Mesothelial cell of epicardium (in vitro differentiated cells): ENCODE measurements at places on chromosomes 2 and 18. TPM values are rescaled to one million over a fixed set of nuclear protein-coding genes. Genes with fewer than 3 reads are reported as not detected.

DNA sequence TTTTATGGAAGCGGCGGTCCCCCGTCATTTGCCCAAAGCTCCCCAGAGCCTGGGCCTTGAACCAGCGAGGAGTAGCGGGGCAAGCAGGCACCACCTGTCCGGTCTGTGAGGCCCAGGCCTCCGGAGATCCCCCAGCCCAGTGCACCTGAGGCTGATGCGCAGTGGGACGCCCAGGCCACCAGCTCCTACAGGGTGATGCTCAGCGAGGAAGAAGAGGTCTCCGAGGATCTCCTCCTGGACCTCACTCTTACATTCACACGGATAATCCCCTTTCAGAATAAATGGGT, 220.2 kb downstream of the NDUFA10 start:
- peaks cover 35% of the 10 kb centered on the region for H3K27me3 ChIP-seq
- no peak overlapping the region for H3K27ac ChIP-seq
- no peak overlapping the region for H3K4me3 ChIP-seq
- no peaks in the 10 kb centered on the region for H3K4me1 ChIP-seq
- DNase-seq: no peak

ZNF385B gene
- total RNA-seq: 0.11 to 0.20 TPM in 2 of 3 replicates, not detected in the other

- H3K27me3 ChIP-seq: no peaks in the 10 kb centered on the region
- H3K4me3 ChIP-seq: peak overlapping the region; percentile 99
- peak overlapping the region; percentile 94 for H3K27ac ChIP-seq
- no peaks in the 10 kb centered on the region for H3K36me3 ChIP-seq
These were observed 587 bp downstream of the SUMO1 start for GRCh38 chr2:202237787-202238233.

GRCh38 chr18:54150226-54150625, 74.2 kb downstream of the MBD2 start:
- peak overlapping the region; percentile 45 for H3K27ac ChIP-seq
- H3K4me3 ChIP-seq: no peak overlapping the region
- no peaks in the 10 kb centered on the region for H3K27me3 ChIP-seq
- no peak for DNase-seq
- peaks cover 32% of the 10 kb centered on the region for H3K36me3 ChIP-seq

GRCh38 chr18:5424903-5425664, 118.7 kb downstream of the EPB41L3 start:
- no peaks in the 10 kb centered on the region for H3K27me3 ChIP-seq
- no peaks in the 10 kb centered on the region for H3K4me1 ChIP-seq
- H3K27ac ChIP-seq: no peak overlapping the region
- no peak overlapping the region for H3K4me3 ChIP-seq

GRCh38 chr2:128446874-128447537, 128.3 kb upstream of the HS6ST1 start:
- peak overlapping the region; percentile 37 for H3K27ac ChIP-seq
- no peaks in the 10 kb centered on the region for H3K27me3 ChIP-seq
- no peak overlapping the region for H3K4me3 ChIP-seq
- H3K4me1 ChIP-seq: peaks cover 35% of the 10 kb centered on the region
- no peaks in the 10 kb centered on the region for H3K36me3 ChIP-seq

MOGAT1 gene
- not detected in 3 replicates for total RNA-seq

GRCh38 chr2:129906139-129906860, 73.2 kb upstream of the RAB6C start:
- H3K4me3 ChIP-seq: no peak overlapping the region
- H3K36me3 ChIP-seq: no peaks in the 10 kb centered on the region
- H3K27me3 ChIP-seq: no peaks in the 10 kb centered on the region

LIMS3 gene
- 2.0 to 3.1 TPM (median 2.1 TPM) in 3 replicates for total RNA-seq

GRCh38 chr18:79064228-79064627, 5.0 kb upstream of the ATP9B start:
- H3K27me3 ChIP-seq: peaks cover 11% of the 10 kb centered on the region
- H3K4me1 ChIP-seq: no peaks in the 10 kb centered on the region
- H3K27ac ChIP-seq: no peak overlapping the region
- H3K36me3 ChIP-seq: no peaks in the 10 kb centered on the region
- no peak for DNase-seq

STK11IP gene
- 39.8 to 47.7 TPM (median 41.0 TPM) in 3 replicates for total RNA-seq

- H3K27me3 ChIP-seq: peaks cover 19% of the 10 kb centered on the region
- peak; percentile 21 for DNase-seq
- H3K4me1 ChIP-seq: peaks cover 3% of the 10 kb centered on the region
- no peak overlapping the region for H3K27ac ChIP-seq
- H3K36me3 ChIP-seq: no peaks in the 10 kb centered on the region
These were observed 5.6 kb downstream of the SLC66A3 start for GRCh38 chr2:11160731-11161455.

DNA sequence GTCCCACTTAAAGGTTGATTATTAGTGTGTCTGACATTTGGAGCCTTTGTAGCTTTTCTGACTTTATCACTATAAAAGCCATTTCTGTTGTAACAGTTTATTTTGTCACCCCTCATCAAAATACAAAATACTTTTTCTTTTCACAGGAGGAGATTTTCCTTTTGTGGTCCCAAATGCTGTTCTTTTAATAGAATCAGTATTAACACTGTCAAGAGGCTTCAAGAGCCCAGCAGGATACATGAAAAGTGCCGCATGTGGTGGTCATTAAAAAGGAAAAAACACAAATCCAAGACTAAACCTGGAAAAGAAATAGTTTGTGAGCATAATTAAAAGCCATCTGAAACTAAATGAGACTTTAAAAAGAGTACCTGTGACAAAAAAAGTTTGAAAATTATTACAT, 515.7 kb downstream of the DCDC2C start:
- no peak for DNase-seq
- no peaks in the 10 kb centered on the region for H3K4me1 ChIP-seq
- no peaks in the 10 kb centered on the region for H3K36me3 ChIP-seq

DNA sequence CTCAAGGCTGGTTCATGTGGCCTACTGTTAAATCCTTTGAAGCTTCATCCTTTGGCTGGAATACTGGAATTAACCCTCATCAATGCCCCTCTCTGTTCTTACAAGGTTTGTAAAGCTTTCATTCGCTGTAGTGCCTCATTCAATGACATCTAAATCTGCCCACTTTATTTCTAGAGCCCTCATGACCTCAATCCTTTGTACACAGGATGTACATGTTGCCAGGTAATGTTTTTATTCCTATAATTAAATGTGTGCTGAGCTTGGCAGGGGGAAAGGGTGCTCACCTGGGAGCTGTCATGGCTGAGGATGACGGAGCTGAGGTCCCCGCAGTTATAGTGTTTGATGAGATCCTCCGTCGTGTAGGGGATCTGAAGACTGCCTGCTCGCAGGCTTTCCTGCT, 39.3 kb downstream of the TRABD2A start:
- no peaks in the 10 kb centered on the region for H3K36me3 ChIP-seq
- DNase-seq: no peak
- no peak overlapping the region for H3K27ac ChIP-seq
- H3K4me3 ChIP-seq: no peak overlapping the region

- peaks cover 49% of the 10 kb centered on the region for H3K27me3 ChIP-seq
- H3K27ac ChIP-seq: peak overlapping the region; percentile 91
- peaks cover 27% of the 10 kb centered on the region for H3K4me1 ChIP-seq
- H3K4me3 ChIP-seq: peak overlapping the region; percentile 86
- no peak for DNase-seq
These were observed 891 bp upstream of the NR4A2 start for GRCh38 chr2:156333274-156333950.

GRCh38 chr2:19772981-19773380, 128.8 kb downstream of the TTC32 start:
- H3K27me3 ChIP-seq: no peaks in the 10 kb centered on the region
- DNase-seq: no peak
- no peak overlapping the region for H3K4me3 ChIP-seq
- H3K4me1 ChIP-seq: peaks cover 10% of the 10 kb centered on the region

DNA sequence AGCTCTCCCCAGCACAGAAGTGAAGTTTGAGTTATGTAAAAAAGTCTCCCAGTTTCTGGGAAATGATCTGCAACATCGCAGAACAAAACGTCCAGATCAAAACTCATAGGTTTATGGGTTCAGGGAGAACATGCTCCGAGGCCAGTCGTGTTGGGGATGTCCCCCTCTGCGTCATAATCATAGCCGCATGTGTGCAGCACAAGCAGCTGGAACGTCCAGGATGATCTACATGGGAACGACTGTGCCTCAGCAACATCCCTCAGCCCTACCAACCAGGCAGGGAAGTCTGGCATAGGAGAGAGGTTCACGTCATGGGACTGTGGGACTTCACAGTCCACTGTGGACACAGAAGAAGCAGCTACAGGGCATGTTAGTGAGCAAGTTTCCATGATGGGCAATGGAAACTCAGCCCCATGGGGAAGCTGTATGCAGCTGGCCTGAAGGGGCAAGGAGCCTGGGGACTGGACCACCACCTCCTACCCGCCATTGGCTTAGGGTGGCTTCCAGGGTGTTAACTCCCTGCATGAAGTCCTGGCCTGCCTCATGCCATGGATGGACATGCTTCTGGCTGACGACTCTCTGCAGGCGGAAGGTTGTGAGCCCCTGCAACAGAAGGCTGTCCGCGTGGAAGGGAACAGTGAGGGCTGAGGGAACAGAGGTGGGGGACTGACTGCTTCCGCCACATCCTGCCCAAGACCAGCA, 96.9 kb downstream of the COPS8 start:
- H3K27me3 ChIP-seq: no peaks in the 10 kb centered on the region
- DNase-seq: no peak
- peaks cover 27% of the 10 kb centered on the region for H3K4me1 ChIP-seq
- H3K4me3 ChIP-seq: no peak overlapping the region

DNA sequence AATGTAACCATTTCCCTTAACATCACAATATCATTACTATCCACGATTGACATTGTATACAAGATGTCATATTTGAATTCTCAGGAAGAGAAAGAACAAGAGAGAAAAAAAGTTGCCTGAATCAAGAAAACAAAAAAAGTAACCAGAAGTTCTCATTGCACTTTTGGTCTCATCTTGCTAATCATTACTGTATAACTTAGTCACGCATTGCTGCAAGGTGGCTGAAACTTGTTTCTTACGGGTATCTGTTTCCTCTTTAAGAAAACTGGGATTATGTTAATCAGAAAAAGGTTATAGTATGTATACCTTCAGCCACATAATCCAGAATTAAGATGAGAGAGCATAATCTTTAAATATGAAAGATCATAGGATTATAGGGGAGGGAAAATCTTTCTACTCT, 639.7 kb upstream of the SYT4 start:
- no peak for DNase-seq
- no peaks in the 10 kb centered on the region for H3K36me3 ChIP-seq
- peaks cover 5% of the 10 kb centered on the region for H3K27me3 ChIP-seq
- no peak overlapping the region for H3K4me3 ChIP-seq
- H3K27ac ChIP-seq: no peak overlapping the region

DNA sequence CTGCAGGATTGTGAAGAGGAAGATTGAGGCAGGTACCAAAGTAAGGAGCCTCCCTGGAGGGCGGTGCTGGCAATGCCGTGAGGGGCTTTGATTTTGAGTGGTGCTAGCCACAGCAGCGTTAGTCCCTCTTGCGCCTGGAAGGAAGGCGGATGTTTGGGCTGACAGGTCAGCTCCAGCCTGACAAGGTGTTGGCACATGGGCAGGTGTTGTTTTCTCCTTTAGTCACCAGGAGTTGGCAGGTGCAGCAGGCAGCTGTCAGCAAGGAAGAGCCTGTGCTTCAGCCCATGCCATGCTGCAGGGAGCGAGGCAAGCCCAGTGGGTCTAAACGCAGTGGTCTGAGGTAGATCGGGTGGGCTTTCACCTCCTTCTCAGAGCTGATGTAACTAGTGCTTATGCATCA, 8.5 kb downstream of the SEC11C start:
- peaks cover 4% of the 10 kb centered on the region for H3K36me3 ChIP-seq
- H3K4me3 ChIP-seq: no peak overlapping the region
- H3K27me3 ChIP-seq: no peaks in the 10 kb centered on the region
- no peak overlapping the region for H3K27ac ChIP-seq
- no peaks in the 10 kb centered on the region for H3K4me1 ChIP-seq
- no peak for DNase-seq

ZC3H6 gene
- 12.1 to 16.2 TPM (median 15.8 TPM) in 3 replicates for total RNA-seq

DNA sequence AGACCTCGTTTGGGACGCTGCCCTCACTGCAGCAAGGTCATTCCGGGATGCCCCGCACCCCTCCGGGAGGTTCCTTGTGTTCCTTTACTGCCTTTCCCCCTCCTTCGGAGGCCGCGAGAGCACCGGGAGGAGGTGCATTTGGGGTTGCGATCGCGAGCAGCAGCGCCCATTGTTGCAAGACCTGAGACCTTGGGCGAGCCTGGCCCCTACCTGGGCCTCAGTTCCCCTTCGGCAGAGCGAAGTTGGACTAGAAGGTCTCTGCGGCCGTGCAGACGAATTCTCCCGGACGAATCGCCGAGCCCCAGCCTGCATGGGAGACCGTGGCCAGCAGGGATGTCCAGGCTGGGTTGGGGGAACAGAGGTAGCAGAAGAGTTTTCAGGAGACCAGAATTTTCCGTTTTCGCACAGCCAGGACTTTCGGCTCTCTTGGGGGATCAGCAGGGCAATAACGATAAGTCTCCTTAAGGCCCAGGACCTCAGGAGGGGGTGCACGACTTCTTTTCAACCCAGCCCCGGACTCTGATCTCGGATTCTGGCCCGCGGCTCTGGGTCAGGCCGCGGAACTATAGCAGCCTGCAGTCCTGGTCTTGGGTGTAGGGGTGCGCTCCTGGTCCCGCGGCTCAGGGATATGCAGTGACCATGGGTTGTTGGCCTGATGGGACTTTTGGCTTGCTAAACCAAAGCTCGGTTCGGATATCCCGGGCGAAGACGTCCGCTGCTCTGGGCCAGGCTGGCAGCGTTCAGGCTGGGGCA, 2.8 kb downstream of the GDF7 start:
- H3K27ac ChIP-seq: no peak overlapping the region
- H3K36me3 ChIP-seq: no peaks in the 10 kb centered on the region
- peaks cover 20% of the 10 kb centered on the region for H3K4me1 ChIP-seq
- no peak for DNase-seq

DNA sequence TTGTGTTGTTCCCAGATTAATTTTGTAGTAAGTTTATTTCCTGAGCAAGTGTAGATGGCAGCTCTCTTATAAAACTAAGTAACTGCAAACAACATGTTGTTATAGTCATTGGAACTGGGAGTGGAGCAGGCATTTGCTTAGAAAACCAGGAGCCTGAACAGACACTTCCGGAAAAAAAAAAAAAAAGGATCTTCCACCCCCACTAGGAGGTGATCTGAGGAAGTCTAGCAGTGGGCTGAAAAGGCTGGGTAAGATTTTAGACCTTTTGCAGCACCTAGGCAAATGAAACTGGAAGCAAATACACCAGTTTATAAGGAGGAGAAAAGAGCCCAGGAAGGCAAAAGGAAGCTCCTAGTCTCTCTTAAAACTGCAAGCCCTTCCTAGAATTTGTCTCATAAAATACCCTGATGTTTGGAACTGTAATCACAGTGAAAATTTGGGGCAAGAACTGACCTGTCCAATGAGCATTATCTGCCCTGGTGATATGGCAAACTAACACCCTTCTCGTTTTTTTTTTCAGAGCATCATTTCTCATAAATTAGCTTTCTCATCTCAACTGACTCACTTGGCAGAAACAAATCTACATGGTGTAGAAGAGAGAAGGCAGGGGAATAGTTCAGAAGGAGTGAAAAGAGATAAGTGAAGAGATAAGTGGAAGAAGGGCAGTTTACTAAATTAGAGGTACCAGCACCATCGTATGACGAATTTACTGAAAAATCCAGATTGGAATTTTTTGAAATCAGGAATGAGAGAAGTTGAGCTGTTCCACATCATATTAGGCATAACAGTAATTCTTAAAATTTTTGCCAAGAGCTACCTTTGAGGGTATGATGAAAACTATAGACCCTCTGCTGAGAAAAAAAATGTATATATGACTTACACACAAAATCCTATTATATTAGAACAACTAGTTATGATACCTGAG, 4.2 kb upstream of the CCNYL1 start:
- H3K27me3 ChIP-seq: no peaks in the 10 kb centered on the region
- no peaks in the 10 kb centered on the region for H3K36me3 ChIP-seq
- H3K4me1 ChIP-seq: peaks cover 22% of the 10 kb centered on the region
- H3K27ac ChIP-seq: peak overlapping the region; percentile 34
- no peak for DNase-seq
- H3K4me3 ChIP-seq: no peak overlapping the region

MSTN gene
- 0.20 to 0.29 TPM (median 0.22 TPM) in 3 replicates for total RNA-seq

GRCh38 chr18:6561420-6561861, 146.7 kb upstream of the L3MBTL4 start:
- no peak overlapping the region for H3K4me3 ChIP-seq
- H3K27me3 ChIP-seq: no peaks in the 10 kb centered on the region
- DNase-seq: no peak
- no peaks in the 10 kb centered on the region for H3K36me3 ChIP-seq

PTH2R gene
- not detected in 3 replicates for total RNA-seq
